ENCODE measurements at places on chromosomes 12 and 14.

DNA sequence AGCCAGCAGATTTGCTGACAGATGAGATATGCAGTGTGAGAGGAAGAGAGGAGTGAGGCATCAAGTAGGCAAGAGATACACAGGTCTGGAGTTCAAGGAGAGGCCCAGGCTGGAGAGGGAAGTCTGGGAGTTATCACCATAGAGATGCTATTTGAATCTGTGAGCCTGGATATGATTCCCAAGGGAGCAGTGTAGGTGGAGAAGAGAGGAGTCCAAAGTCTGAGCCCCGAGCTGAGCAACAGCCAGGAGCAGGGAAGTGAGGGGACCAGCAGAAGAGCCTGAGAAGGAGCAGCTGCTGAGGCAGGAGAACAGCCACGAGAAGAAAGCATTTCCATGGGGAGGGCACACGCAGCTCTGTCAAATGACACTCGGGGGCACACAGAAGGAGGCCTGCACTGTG lies 20.2 kb upstream of the NXPH4 start:
- no peak for DNase-seq

- DNase-seq = no peak
Measured at GRCh38 chr14:72708708-72709475, 185.0 kb downstream of the DPF3 start.

GRCh38 chr12:94026596-94026995 lies 121.8 kb upstream of the PLXNC1 start:
- no peak for DNase-seq

GRCh38 chr14:63854330-63854729 lies 1.5 kb downstream of the SYNE2 start:
- DNase-seq = no peak

DNA sequence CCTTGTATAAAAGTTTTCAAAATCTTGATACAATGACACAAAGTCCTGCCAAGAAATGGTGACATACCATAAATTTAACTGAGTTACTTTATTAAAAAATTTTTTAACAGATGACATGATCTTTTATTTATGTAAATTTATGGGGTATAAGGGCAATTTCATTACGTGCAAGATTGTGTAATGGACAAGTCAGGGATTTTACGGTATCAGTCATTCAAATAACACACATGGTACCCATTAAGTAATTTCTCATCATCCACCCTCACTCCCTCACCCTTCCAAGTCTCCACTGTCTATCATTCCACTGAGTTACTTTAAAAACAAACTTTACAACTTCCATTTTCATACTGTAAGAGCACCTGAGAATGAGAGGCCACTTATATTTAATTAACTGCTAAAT lies 37.4 kb downstream of the SPTLC2 start:
- no peak for DNase-seq

GRCh38 chr14:87309557-87309956 lies 683.4 kb downstream of the GALC start:
- DNase-seq = no peak

DNA sequence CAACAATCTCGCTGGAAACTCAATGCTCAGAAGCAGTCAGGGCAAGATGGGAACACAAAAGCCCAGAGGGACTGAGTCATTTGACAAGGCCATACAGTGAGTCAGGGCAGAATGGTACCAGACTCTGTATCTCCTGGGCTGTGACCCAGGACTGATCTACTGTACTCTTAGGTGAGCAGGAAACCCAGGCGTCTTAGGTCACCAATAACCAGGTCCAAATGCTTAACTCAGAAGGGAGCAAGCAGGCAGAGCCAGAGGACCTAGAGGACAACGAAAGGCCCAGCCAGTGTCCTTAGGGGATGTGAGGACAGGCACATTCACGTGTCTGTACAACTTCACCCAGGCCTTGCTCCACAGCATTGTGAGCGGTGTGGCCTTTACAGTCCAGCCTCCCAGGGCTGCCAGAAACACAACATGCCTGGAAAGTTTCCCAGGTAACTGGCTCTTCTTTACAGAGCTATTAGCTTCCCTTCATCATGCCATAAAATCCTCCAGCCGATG lies 69.9 kb downstream of the ARL6IP4 start:
- peak; percentile 36 for DNase-seq
